ENCODE measurements at places on chromosomes 6 and 20.

GRCh38 chr6:111818539-111819226 lies 54.6 kb downstream of the FYN start:
- no peak for DNase-seq

GRCh38 chr6:130376936-130377335 lies 11.1 kb downstream of the TMEM200A start:
- no peak for DNase-seq

DNA sequence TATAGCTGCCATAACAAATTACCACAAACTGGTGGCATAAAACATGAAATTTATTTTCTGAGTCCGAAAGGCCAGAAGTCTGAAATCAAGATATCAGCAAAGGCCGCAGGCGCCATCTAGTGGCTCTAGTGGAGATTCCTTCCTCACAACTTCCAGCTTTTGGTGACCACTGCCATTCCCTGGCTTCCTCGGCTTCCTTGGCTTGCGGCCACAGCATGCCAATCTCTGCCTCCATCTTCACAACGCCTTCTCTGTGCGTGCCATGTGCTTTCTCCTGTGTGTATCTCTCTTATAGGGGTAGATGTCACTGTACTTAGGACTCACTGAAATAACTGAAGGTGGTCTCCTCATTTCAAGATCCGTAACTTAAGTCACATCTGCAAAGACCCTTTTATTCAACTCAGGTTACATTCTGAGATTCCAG lies 5.4 kb upstream of the PLAGL1 start:
- peak; percentile 82 for DNase-seq

- DNase-seq, result no peak
Observed at GRCh38 chr6:166820483-166820882, 135.9 kb downstream of the RNASET2 start.

DNA sequence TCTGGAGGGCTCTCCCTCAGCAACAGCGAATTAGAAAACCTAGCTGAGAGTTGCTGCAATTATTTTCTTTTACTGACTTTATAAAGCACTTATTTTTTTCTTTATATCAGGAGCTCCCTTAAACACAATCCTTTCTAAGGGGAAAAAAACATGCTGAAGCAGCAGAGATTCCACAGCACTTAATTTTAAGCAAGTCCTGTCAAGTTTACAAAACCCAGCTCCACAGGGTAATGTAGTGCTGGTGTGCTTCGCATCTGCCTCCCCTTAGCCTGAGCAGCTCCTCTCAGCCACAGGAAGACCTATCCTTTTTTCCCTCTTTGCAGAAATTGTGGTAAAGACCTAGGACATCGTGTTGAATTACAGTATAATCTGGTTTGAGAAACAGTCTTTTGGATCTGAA lies 208.1 kb upstream of the SYNDIG1 start:
- DNase-seq, result no peak

GRCh38 chr6:72623808-72624207 lies 1.9 kb downstream of the KCNQ5 start:
- no peak for DNase-seq

GRCh38 chr6:119209452-119210205 lies 131.2 kb upstream of the FAM184A start:
- DNase-seq, result no peak

- no peak for DNase-seq
Observed at GRCh38 chr20:49694450-49695071, 19.1 kb downstream of the B4GALT5 start.

- DNase-seq, result peak; percentile 85
Observed at GRCh38 chr6:23505026-23505425, 621.0 kb upstream of the NRSN1 start.

- DNase-seq, result no peak
Observed at GRCh38 chr20:44746367-44747165, 901 bp downstream of the KCNK15 start.

- DNase-seq, result peak; percentile 79
Observed at GRCh38 chr20:50844430-50845100, 49.7 kb downstream of the BCAS4 start.

DNA sequence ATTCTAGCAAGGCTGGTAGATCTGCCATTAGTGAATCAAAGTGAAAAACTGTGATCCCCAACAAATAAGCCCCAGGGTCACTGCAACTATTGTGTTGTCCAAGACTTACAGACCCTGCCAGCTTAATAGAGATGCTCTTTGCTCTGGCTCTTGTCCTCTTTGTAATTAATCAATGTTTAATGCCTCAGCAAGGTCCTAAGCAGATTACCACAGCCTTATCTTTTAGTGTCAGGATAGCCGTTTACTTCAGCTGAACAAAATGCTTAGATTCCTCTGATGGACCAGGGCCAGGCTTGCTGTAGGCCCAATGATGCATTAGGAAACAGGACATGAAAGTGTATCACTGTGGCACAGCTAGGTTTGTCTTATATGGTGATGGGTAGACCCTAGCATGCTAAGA lies 353.3 kb downstream of the HACE1 start:
- no peak for DNase-seq

- no peak for DNase-seq
Observed at GRCh38 chr6:85494547-85495536, 45.0 kb downstream of the NT5E start.

DNA sequence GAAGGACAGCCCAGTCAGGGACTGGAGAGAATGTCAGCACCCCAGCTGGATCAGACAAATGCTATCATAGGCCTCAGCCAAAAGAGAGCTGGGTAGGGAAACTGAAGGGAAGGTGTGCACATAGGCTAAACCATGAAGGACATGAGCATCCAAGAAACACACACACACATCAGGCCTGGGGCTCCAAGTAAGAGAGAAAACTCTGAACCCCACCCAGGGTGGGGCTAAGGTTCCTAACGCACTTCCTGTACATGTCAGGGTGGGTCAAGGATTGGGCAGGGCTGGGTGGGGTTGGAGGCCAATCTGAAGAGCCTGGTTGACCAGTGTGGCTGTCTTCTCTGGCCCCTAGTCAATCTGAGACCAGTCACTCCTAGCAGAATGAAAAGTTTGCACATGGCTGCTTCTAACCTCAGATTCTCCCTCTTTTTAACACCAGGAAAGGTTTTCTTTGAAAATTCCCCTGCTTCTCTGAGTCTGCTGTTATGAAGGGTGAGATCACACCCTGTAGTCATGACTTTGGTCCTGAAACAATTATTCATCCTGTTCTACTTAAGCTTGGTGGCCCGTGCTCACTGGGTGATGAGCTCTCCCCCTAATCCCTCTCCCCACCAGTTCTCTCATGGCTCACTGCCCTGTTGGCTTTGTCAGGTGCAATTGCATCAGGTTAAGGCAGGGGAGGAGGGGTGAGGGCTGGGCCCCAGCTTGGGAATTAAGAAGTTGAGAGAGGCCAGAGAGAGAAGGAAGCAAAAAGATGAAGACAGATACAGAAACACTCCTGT lies 88.4 kb downstream of the MAFB start:
- DNase-seq, result no peak

DNA sequence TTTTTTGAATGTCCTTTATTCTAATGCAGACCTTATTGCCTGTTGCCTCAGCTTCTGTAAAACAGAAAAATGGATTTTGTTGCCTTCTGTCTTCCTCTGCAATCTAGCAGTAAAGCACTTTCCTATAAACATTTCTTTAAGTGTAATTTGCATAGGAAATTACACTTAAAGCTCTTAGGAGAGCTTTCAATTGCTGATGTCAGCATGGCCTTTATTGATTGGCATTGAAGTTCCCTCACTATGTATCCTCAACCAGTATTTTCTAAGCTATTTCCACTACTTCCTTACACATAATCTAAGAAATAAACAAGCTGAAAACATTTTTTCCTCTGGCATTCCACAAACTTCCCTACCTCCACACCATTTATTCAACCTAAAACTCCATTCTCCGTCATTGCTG lies 22.3 kb downstream of the ADGRG6 start:
- no peak for DNase-seq

GRCh38 chr20:12949429-12949980 lies 59.3 kb upstream of the SPTLC3 start:
- DNase-seq, result peak; percentile 36

DNA sequence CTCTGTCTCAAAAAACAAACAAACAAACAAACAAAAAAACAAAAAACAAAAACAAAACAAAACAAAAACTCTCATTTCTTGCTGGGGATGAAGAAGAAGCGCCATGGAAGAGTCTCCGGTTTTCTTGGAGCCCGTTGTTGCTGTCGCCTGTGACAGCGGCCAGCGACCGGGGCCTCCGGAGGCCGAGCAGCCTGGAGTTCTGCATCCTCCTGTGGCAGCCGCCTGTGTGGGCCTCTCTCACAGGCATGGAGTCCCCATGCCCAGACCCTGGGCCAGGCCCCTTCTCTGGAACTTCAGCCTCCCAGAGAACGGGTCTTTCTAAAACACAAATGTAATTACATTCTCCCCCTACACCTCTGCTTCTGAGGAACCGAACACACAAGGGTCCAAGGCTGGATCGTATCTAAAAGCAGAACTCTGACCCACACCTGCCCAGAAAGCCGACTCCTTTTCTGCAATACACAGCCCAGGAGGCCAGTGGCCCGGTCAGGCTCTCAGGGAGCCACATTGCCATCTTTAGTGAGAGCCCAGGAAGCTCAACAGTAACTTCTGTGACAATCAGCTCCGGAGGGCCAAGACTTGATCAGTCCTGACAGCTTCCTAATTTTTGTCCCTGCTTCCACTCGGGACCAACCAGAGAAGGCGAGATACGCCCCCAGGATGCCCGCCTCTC lies 18.5 kb downstream of the DACT2 start:
- DNase-seq, result no peak

DNA sequence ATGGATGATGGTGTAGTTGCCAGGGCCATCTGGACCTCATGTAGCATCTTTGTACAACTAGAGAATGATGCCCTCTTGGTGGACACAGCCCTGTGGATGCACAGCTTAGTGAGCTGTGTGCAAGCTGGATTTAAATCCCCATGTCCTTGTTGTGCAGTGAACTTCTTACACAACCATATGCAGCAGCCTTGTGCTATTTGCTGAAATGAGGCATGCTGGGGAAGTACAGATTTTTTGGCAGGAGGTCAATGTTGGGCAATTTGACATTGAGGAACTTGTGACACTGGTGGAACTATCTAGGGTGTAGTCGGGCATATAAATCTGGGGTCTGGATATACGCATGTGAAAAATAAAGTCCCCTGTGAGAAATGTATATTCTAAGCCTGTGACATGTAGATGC lies 5.8 kb upstream of the CDC5L start:
- no peak for DNase-seq

DNA sequence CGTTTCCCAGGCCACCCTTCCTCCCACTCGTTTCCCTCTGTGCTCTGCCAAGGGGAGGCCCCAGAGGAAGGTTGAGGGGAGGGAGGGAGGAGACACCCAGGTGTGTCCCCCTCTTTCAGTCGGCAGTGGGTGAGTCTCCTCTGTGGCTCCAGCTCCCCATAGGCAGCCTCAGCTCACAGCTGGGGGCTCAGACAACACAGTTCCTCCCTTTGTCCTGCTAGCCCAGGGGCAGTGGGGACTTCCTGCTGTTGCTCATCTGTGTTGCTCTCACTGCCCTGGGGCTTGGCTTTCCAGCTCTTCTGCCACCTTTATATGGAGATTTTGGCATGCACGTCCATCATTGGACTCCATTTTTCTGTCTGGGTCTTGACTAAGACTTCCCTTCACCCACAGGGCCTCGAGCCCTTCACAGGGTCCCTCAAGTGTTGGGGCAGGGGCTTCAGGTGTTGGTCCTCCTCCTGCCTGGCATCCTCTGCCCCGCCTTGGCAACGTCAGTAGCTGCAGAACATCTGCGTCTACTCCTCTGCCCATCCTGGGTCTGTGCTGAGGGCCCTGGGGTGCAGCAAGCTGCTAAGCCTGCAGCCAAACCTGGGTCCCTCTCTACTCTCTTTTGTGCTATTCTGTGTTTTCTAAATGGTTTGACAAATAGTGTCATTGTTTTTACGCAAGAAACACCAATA lies 190.6 kb upstream of the PMEPA1 start:
- DNase-seq, result no peak

GRCh38 chr6:112592159-112592558 lies 245.0 kb downstream of the RFPL4B start:
- peak; percentile 15 for DNase-seq

GRCh38 chr6:108798670-108799353 lies 49.4 kb upstream of the ARMC2 start:
- DNase-seq, result no peak

- DNase-seq, result no peak
Observed at GRCh38 chr6:90997076-90997475, 410.2 kb upstream of the MAP3K7 start.

DNA sequence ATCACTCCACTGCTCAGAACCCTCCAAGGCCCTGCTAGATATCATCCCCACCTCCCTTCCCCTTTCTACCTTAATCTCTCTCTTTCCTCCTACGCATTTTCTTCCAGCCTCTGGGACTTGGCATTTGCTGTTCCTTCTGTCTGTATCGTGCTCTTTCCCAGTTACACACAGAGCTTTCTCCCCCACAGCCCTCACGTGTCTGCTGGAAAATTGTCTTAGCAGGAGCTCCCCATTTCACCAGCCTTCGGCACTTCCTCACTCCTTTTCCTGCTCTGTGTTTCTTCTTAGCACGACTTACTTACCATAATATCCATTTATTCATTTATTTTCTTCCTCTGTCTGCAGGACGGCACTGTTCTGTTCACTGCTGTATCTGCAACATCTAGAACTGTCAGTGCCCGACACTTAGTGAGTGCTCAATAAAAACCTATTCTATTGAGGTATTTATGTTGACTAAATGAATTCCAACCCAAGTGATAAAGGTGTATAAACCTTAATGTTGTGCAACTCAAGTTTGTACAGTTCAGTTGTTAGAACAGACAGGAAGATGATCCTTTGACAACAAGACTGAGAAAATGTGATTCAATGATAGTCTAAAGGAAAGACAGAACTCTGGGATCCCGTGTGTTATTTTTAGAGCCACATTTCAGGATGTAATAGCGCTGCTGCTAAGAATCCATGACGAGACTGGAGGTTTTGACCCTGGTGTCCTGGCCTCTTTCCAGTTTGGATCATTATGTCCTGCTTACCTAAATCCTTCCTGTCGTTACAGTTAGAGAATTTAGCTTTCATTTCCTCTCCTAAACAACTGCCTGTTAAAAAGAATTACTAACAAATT lies 170.1 kb upstream of the LAMP5 start:
- peak; percentile 72 for DNase-seq

- peak; percentile 0 for DNase-seq
Observed at GRCh38 chr6:120965814-120966213, 368.5 kb downstream of the TBC1D32 start.

GRCh38 chr6:95879856-95880255 lies 135.9 kb upstream of the FUT9 start:
- no peak for DNase-seq

DNA sequence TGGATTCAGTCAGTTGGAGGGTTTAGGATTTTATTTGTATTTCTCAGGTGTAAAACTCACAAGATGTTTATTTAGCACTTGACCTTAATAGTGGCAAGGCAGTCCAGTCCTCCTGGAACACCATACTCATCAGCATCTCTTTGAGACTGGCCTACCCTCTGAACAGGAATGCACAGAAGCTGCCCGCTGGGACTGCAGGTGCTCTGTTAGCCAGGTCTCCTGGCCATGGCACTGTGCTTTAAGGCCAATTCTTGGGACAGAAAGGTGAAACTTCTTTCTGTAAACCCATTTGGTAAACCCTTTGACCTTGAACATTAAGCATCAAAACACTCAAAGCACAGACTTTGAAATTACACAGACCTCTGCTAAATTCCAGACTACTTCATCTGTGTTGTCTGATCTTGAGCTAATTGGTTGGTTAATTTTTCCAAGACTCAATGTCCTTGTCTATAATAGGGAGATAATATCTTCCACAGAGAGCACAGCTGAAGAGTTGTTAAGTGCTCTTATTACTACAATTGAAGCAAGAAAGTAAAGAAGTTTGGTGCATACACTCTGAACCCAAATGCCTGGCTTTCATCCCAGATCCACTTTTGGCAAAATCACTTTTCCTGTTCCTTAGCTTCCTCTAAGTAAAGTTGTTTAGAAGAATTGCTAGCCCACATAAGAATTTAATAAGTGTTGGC lies 54.9 kb upstream of the NT5E start:
- peak; percentile 27 for DNase-seq

Data from fibroblast of upper back skin (primary cell).